ENCODE measurements at places on chromosomes 5 and 9.

- no peak for DNase-seq
These were observed 43.3 kb upstream of the ALDOB start for GRCh38 chr9:101478906-101479305.

GRCh38 chr5:58431832-58432231 lies 28.1 kb downstream of the PLK2 start:
- no peak for DNase-seq

DNA sequence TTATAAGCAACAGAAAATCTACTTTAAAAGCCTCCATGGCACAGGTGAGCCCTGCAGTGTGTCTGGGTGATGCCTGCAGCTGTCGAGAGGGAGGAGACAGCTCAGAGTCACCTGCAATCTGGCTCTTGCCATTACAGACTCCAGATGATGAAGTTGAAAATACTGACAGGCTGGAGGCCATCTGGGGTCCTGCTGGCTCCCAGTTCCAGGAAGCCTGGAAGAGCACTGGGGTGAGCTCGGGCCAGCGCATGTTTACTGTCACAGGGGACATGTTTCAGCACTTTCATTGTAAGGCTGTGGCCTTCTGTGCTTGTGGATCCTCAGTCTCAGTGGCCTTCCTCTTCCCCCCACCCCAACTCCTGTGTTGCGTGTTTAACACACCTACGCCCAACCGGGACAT lies 28.4 kb downstream of the CEL start:
- DNase-seq, result peak; percentile 69

DNA sequence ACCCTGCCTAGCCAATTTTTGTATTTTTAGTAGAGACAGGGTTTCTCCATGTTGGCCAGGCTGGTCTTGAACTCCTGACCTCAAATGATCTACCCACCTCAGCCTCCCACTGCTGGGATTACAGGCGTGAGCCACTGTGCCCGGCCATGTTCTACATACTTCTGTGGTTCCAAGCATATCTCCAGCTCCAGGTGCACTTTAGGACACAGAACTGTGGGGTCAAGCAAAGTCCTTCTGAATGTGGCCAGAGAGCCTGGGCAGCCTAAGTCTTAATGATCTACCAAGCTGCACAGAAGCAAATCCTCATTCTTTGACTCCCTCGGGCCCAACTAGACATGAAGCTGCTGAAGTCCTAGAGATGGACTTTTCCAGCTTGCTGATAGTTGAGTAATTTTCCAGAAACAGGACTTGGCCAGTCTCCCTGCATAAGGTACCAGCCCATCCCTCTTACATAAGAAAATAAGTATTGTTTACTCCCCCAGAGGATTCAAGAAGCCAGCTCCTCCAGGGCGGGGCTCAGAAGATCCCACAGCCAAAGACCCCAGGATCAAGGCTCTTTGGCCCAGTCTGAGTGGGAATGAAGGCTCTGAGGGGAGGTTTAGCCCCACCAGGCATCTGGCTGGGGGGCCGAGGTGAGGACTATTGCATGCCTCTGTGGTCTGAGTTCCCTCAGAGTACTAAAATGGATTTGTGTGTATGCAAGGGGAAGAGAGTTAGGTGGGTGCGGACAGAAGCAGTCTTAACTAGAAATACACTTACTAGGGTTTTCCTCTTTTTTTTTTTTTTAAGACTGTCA lies 8.7 kb downstream of the CLTB start:
- no peak for DNase-seq

GRCh38 chr9:33139421-33140228 lies 27.5 kb downstream of the B4GALT1 start:
- DNase-seq, result no peak

GRCh38 chr5:89372176-89372575 lies 489.2 kb upstream of the MEF2C start:
- no peak for DNase-seq

DNA sequence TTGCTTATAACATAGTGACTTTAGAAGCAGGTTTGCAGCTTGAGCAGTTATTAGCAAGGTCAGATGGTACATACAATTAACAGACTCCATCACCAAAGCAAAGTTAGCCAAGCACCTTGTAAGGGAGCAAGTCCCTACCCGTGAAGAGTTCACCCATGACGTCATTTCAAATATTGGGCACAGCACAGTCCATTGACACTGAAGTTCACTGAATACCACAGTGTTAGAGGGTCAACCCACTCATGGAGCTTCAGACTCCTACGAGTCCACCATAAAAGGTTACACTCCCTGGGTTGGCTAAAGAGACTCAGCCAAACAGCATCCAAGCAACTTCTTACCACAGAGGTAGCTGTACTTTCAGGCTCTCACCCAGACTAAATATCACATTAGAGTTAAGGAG lies 77.5 kb downstream of the GALNT10 start:
- DNase-seq, result no peak

- no peak for DNase-seq
These were observed 2052.7 kb upstream of the C9orf72 start for GRCh38 chr9:29625931-29626330.

- no peak for DNase-seq
These were observed 219.0 kb downstream of the PAX5 start for GRCh38 chr9:36815023-36815422.

DNA sequence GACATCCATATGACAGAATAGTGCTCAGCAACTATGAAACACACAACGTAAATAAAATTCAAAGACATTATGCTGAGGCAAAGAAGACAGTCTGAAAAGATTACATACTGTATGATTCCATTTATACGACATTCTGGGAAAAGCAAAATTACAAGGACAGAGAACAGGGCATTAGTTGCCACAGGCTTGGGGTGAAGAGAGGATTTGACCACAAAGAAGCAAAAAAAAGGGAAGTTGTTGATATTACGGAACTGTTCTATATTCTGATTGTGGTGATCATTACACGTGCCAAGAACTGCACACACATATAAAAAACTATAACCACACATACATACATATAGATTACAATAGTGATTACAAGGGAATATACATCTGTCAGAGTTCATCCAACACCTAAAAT lies 24.1 kb downstream of the CDK5RAP2 start:
- no peak for DNase-seq

DNA sequence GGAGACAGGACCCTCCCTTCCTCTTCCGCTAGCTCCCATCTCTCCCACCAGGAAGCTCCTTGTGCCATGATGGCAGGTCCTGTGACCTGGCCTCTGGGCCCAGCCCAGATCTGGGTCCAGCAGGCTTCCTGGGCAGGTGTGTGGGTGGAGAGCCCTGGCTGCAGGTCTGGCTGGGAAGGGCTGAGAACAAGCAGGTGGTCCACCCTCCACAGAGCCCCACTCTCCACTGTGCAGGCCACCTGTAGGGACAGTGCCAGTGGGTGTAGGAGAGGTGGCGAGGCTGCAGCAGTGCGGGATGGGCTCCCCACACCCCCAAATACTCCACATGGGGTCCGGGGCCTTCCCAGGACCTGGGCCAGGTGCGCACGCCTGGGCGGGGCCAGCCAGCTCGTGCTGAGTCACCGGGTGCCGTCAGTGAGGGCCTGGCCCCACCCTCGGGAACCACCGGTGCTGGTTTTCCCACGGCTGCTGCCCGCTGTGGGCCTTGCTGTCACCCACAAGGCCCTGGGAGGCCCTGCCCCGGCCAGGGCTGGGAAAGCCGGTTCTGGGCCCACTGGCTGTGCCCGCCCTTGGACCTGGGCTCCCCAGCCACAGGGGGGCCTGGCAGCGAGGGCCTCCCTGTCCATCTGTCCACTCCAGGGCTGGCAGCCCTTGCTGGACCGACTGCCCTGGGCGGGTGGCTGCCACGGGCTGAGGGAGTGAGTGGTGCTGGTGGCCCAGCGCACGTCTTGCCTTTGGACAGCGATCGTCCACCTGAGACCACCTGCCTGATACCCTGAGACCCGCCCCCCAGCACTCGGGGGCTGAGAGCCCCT lies 9.3 kb upstream of the NRARP start:
- DNase-seq, result no peak

- DNase-seq, result no peak
These were observed 97.6 kb downstream of the PRELID2 start for GRCh38 chr5:145737578-145737977.

- DNase-seq, result no peak
These were observed 19.8 kb upstream of the MYORG start for GRCh38 chr9:34396276-34397214.

DNA sequence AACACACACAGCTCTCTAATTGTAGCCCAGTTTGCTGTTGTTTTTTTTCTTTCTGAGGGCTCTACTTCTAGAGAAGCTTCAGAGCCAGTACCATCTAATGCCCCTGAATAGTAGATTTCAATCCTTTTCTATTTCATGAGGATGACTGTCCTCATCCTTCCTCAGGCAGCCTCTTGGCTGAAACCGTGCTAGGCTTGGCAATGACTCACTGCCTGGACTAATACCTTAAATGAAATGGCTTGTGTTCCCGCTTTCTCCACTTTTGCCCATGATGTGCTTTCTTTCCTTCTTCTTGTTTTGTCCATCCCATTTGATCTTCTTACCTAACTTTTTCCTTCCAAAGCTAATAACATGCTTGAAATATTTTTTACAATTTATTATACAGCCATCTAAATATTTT lies 80.1 kb downstream of the ITGA1 start:
- no peak for DNase-seq

DNA sequence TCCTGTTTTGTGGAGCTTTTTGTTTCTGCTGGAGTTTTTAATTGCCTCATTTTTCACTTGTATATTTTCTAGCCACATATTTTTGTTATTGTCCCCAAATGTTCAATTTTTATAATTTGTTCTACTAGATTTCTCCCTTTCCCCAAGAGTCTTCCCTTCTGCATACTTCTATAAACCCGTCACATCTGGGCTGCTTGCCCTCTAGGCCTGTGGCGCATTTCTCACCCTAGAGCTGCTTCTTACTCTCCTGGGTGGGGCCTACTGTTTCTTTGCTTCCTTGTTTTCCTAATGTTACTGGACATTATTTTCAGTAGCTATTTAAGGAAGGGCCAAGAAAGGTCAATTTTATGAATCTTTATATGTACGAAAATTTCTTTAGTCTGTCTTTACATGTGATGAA lies 51.5 kb downstream of the NXNL2 start:
- DNase-seq, result no peak

DNA sequence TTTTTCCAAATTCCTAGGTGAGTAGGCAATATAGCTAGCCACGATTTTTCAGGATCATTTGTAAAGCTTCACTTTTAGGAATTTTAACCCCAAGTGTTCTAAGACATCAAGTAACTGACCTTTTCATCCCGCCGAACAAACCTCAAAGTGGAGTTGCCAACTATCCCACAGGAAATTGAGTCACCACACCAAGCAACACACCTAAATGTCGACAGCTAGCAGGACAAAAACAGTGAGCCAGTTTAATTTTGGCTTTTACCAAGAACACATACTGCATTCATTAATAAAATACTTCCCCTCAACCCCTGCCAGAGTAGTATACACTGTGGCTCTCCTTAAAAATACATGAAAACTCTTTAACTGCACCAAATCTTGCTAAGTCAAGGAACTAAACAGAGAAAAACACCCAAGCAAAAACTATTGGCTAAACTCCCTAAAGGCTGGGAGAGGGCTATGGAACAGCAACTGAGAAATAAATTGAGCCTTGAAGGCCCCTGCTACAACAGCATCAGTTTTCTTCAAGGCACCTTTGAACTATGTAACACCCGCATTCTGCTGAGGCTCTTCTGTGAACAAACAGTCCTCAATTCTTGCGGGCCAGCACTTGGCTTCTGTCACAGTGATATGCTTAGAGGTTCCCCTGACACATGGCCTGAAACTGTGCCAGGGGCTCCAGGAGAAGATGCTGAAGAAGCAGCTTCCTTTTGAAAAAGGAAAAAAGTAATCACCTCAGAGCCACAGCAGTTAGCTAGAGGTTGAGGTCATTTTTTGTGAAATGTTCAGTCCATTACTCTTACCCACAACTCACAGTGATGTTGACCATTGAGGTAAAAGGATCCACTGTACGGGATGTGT lies 459.6 kb downstream of the RAB3C start:
- DNase-seq, result no peak

DNA sequence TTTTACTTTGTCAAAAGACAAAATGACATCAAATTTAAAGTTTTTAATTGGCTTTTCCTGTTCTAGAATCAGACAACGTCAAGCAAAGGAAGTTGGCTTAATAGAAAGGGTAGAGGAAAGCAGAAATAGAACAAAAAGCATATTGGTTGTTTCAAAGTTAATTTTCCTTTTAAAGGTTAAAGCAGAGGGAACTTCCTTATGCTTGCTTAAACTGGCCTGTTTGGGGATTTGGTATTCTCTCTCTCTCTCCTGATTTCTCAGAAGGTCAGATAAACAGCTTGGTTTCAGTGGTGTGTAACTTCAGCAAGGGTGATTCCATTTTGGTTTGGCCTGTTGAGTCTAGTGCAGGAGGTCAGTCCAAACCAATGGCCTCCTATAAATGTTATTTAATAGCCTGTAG lies 127.1 kb downstream of the SMARCA2 start:
- no peak for DNase-seq

DNA sequence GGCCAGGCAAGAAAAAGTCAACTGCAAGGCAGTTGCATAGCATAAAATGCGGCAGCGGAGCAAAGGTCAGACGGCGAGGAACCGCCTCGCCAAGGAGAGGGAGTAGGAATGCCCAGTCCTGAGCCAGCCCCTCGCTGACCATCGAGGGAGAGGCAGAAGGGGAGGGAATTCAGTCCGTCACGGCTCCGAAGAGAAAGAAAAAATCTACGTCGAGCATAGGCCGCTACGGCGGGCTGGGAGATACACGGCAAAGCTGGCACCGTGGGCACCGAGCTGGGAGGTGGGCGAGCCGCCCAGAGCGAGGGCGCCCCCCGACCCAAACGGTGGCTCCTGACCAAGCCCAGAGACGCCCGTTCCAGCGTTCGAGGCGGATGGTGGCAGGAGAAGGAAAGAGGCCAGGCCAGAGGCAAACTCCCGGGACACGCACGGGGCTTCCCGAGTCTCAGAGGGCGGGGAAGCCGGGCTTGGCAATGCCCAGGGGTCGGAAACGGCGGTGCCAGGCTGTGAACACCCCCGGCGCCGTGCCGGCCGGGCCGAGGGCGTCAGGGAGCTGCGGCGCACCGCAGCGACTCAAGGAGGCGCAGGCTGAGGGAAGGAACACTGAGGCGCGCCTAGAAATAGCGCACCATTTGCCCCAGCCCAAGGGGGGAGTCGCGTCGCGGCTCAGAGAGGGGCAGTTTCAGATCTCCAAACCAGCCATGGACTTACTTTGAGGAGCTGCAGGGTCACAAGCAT lies 518 bp downstream of the SPRY4 start:
- no peak for DNase-seq

GRCh38 chr5:133732536-133732935 lies 120.2 kb upstream of the FSTL4 start:
- no peak for DNase-seq

- DNase-seq, result no peak
These were observed 457.9 kb upstream of the PTGER4 start for GRCh38 chr5:40221796-40222195.

DNA sequence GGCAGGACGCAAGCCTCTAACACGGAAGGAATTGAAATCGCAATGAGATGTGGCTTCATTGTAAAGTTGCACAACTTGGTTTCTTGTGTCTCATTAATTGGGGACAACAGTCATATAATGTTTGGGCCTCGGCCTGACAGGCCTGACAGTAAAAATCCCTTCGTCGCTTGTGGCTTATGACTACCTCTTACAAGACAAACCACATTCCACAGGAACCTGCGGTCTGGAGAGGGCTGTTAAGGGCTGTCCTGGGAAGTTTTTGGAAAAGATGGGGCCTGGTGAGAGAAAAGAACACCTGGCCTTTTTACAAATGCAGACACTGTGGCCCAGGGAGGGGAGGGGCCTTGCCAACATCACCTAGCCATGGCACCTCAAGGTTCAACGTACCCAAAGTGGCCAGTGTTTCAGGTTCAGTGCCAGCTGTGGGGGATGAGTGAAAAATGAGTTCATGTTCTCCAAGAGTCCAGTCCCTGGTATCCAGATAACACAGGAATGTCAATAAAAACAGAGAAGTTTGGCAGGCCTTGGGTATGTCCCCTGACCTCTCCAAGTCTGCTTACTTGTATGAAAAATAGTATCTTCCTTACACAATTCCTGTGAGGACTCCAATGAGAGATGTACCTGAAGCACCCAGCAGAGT lies 22.2 kb downstream of the SHB start:
- no peak for DNase-seq
